ENCODE measurements at places on chromosomes 5 and 9.
A peak's percentile ranks its signal among the peaks of the same experiment; 100 is the strongest.

DNA sequence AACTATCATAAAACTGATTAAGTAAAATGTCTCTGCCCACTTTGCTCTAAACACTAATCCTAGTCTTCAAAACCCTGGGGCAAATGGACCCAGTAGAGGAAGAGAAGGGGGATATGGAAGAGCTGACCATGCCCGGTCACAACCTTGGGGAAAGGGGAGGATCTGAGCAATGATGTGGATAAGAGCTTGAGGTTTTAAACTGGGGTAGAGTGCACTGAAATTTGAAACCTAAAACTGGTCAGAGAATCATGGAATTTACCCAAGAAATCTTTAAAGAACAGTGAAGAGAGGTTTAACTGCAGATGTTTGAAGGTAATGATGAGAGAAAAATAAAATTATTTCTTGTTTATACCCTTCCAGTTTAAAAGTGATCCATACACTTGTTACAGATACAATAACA lies 110.8 kb downstream of the MRPS30 start:
- DNase-seq = no peak

DNA sequence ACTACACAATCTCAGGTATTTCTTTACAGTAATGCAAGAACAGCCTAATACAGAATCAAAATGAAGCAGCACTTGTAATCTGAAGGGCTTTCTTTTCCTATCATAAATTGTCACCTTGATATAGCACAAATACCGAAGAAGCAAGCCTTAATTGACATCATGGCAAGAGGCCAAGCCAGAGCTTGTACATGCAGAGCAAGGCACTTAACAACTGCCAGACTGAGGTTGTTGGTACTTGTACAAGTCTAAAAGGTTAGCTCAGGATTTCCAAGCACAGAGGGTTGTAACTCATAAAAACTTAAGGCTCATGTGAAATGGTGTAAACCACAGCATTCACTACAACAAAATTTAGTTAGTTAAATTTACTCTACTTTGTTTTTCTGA lies 158.8 kb upstream of the SPEF2 start:
- DNase-seq = no peak

DNA sequence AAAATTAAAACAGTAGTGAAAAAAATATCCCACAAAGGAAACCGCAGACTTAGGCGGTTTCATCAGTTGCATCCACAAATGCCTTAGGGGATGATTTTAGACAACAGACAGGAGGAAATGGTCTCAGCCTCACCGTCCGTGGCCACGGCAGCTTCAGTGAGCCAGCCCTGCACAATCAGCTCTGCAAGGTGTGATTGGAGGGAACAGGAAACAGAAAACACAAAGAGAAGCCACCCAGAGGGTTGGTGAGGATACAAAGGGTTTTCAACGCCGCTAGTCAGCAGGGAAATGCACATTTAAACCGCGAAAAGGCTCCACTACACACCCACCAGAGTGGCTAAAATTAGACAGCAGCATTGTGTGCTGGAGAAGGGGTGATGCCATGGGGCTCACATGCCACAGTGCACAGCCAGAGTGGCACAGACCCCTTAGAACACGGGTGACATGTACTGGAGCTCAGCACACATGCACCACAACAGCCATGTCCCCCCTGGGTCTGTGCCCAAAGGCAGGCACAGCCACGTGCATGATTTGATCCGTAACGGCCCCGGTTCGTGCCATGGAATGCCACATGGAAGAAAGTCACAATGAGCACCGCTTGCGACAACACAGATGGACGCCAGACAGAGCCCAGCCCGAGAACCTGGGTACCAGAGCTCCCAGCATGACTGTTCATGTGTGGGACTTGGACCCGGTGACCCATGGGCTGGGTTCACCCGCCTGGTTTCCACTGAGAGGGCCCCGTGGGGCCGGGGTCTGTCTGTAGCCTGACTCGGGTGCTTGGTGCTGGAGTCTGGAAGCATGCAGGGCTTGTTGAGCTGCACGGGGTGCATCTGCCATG lies 18.3 kb upstream of the TERT start:
- DNase-seq = no peak

DNA sequence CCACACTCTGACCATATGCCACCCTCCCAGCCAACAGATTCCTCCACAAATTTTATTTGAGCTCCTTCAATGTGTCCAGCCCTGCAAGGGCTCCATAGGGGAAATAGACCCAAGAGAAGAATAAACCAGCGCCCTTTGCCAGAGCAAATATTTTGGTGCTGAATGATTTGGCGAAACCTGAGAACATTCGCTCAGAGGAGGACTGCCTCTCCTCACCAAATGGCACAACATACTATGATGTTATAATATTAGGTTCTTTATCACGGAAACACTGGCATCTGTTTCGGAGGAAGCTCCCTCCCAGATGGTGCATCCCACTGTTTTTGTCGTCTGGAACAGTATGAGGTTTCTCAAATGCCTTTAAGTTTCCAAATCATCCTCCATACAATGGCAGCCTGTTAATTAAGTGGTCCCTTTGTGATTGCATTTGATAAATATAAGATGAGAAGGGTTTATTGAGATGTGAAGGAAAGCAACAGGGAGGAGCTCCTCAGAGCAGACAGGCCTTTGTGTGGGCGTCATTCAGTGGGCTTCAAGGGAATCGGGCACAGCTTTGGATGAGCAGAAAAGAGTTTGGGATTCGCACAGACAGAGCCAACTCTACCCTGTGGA lies 139.1 kb upstream of the ADRA1B start:
- no peak for DNase-seq

DNA sequence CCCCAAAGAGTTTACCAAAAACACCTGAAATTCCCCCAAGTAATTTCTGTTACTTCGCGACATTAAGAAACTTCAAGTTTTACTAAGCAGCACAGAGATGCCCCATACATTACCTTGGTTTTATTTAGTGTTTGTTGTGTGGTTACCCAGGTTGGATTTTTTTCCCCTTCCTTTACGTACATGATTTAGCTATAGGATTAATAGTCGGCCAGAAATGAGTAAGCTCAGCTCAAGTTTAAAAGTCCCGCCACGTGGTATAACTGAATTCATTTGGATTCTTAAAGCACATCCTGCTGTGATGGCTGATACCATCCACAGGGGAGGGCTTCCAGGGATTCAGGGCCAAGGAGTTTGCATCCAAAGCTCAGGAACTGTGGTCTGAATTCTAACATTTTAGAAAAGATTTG lies 75.9 kb downstream of the DAP start:
- DNase-seq = no peak

- DNase-seq = peak; percentile 17
Observed at GRCh38 chr9:38355115-38355514, 37.4 kb upstream of the ALDH1B1 start.

- no peak for DNase-seq
Observed at GRCh38 chr9:81823672-81824554, 104.3 kb upstream of the SPATA31D4 start.

DNA sequence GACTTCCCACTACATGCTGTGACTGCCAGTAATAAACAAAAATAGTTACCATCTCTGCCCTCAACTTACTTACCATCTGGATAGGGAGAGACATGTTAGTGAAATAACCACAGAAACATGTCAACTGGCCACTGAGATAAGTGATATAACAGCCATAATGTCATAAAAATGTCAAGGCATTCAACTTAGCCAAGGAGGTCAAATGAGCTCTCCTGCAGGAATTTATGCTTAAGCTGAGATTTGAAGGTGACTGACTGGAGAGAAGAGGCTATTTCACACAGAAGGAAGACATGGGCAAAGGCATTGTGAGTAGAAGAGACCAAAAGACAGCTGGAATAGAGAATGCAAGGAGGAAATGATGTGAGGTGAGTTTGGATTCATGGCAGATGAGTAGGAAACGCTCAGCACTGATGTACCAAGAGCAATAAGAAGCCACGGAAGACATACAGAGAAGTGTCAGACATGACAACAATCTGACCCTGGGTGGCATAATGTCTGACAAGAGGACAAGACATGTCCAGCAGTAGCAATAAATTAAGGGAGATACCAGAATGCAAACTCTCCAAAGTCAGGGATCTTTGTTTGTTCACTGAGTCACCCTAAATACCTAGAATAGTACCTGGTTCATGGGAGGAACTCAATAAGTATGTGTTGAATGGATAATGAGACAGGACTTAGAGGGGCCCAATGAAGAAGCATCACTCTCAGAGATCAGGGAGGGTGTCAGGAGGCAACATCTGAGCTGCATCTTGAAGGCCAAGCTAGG lies 318.8 kb downstream of the ACTL7B start:
- no peak for DNase-seq

DNA sequence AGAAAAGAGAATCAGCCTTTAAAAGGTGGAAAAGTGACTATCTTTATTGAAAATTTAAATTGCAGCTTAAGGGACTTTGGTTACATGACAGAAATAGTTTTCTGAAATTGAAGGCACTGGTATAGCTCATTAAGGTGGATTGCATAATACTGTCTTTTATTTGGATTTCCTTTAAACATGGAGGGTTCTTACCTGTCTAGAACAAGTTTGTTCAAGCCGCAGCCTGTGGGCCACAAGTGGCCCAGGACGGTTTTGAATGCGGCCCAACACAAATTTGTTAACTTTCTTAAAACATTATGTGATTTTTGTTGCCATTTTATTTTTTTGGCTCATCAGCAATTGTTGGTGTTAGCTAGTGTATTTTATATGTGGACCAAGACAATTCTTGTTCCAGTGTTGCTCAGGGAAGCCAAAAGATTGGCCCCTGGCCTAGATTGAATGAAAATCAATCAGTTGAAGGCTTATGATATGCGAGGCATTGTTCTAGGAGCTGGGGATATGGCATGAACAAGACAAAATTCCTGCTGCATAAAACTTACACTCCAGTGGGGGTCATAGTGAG lies 18.0 kb downstream of the NNT start:
- DNase-seq = no peak

- DNase-seq = no peak
Observed at GRCh38 chr9:115775659-115776058, 377.9 kb upstream of the PAPPA start.

DNA sequence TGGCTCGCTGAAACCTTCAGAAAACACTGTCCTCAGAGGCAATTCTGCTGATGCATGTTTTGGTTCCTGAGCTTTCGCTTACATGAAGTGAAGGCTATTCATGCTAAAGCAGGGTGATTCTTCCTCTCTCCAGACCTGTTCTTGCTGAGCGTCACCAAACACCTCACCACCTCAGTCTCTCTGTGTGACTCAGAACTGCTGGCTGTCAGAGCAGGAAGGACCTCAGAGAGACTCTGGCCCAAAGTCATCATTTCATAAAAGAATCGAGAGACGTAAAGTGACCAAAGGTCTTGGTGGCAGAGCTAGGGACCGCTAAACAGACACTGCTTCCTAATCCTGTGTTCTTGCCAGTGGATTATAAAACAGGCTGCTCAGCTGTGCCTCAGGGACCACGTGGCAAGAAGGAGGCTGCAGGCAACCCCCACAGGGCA lies 73.8 kb downstream of the LHFPL2 start:
- no peak for DNase-seq

- DNase-seq = no peak
Observed at GRCh38 chr9:97046228-97046627, 7.3 kb upstream of the CTSV start.

- no peak for DNase-seq
Observed at GRCh38 chr9:96175796-96176195, 126.2 kb downstream of the HSD17B3 start.

Measured in right lobe of liver (tissue), 6 donors.